ENCODE measurements at places on chromosomes 1 and 21. TPM values are rescaled to one million over a fixed set of nuclear protein-coding genes. Genes with fewer than 3 reads are reported as not detected.

RNF186 gene
- 12.2 TPM for polyA plus RNA-seq

- DNase-seq: no peak
Observed at GRCh38 chr1:207702317-207702716, 49.5 kb upstream of the CD46 start.

GRCh38 chr21:42406201-42406621 is 2.5 kb downstream of the UBASH3A start:
- no peak for DNase-seq

DNA sequence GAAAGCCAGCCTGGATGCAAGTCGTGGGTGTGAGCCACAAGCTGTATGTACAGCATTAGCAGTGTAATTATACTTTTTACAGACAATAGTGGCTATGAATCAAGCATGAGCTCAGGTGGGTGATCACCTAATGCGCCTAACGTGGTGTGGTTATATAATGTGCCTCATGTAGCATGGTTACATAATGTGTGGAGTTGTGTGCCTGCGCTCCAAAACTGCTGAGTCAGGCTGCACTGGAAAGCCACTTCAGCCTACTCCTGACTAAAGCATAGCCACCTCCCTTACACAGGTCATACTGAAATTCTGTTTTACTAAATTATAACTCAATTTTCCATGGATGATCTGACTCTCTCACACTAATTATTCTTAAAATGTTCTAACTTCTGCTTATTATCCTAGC is 69.8 kb downstream of the KCNT2 start:
- DNase-seq: no peak

RGS13 gene
- polyA plus RNA-seq: 0.42 TPM

- DNase-seq: no peak
Observed at GRCh38 chr1:201493757-201494617, 12.9 kb downstream of the CSRP1 start.

DNA sequence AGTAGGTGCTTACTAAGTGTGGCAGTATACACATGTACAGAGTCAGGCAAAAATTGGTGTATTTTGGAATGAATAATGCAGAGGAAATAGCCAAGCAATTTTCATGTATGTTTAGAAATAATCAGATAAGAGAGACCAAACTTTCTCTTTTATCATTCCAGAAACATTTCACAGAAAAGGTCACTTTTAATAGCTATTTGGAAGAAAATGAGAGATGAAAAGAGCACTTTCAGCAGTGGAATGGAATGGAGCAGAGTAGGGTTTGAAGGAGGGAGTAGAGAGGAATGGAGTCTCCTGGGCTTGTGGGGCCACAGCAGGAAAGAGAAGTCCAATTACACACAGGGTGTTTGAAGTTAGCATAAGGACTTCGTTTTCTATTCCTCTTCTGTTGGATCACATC is 48.8 kb upstream of the GJA5 start:
- DNase-seq: no peak

DNA sequence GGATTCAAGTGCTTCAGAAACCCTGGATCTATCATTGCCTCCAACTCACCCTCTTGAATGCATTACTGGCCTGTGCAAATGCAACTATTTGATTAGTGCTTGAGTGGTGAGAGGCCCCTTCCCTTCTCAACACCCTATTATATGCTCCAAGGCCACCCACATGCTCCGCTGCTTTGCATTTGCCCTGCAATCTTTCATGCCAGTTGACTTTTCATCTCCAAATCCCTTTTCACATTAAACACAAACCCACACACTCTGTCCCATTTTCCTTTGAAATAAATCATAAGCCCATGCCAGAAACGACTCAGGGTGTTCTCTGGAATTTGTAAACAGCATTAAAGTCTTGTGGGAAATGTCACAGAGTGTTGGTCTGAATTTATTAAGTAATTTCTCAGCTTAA is 78.9 kb upstream of the CTTNBP2NL start:
- DNase-seq: no peak

- no peak for DNase-seq
Observed at GRCh38 chr1:39044762-39045161, 18.6 kb downstream of the NDUFS5 start.

DNA sequence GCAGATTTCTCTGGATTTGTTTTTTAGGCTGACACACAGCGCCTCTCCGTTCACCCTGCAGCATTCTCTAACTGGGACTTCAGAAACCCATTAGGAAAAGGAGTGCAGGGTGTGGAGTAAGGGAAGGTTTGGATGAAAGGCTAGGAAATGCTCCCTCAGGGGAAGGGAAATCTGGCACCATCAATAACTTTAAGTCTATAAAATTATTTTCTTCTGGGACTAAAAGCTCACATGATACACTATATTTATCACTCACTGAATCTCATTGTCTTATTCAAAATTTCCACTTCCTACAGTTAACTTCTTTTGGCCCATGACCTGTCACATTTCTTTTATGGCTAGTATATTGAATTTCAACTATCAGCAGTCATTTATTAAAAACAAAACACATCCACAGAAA is 45.8 kb upstream of the HLX start:
- no peak for DNase-seq

COL24A1 gene
- polyA plus RNA-seq: 5.7 TPM

- DNase-seq: peak; percentile 86
Observed at GRCh38 chr1:229155472-229155871, 115.4 kb upstream of the RAB4A start.

OR10Z1 gene
- polyA plus RNA-seq: not detected

GRCh38 chr1:44604157-44604955 is 69.9 kb downstream of the TMEM53 start:
- DNase-seq: no peak

GRCh38 chr1:181184621-181185020 is 96.1 kb downstream of the IER5 start:
- DNase-seq: no peak

- DNase-seq: no peak
Observed at GRCh38 chr1:228037401-228038386, 30.9 kb downstream of the WNT3A start.

GRCh38 chr1:39711966-39712340 is 20.7 kb upstream of the HPCAL4 start:
- DNase-seq: no peak

DNA sequence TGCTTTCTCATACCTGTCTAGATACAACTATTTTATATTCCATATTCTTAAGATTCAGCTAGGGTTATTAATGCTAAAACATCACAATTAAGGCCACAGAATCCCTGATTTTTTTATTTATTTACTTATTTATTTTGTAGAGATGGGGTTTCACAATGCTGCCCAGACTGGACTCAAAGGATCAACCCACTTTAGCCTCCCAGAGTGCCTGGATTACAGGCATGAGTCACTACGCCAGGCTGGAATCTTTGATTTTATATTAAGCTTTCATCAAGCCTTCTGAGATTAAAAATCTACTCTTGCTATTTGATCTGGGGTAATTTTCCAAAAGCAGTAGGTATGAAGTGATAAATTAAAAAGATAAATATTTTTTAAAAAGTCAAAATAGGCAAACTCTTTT is 38.9 kb downstream of the MCOLN2 start:
- no peak for DNase-seq

FLG2 gene
- polyA plus RNA-seq: not detected

- no peak for DNase-seq
Observed at GRCh38 chr1:202228484-202229122, 35.0 kb downstream of the LGR6 start.

RIPPLY3 gene
- polyA plus RNA-seq: 0.15 TPM

DNA sequence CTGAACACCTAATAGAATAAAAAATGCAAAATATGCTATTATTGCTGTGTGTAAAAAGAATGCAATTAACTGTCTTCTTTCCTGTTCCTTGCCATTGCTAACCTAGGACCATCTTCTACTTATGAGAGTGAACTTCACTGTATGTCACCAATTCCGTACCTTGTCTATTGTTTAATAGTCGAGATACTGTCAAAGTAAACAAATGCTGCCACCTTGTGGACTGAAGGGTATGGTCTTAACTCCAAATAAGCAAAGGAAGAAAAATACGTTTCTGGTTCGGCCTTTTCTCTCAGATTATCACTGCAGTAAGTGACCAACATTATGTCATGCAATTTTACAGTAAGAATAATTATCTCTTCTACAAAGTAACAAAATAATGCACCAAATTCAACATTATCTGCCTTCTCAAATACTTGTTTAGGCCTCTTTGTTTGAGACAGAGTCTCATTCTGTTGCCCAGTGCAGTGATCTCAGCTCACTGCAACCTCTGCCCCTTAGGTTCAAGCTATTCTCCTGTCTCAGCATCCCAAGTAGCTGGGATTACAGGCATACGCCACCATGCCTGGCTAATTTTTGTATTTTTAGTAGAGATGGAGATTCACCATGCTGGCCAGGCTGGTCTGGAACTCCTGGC is 133.4 kb downstream of the COP1 start:
- DNase-seq: peak; percentile 70

ZMYND12 gene
- not detected for polyA plus RNA-seq

All from muscle of arm (tissue), 14 donors.